ENCODE measurements at places on chromosomes 3 and 15.

- no peak for DNase-seq
Measured at GRCh38 chr3:190044142-190044541, 76.6 kb downstream of the P3H2 start.

GRCh38 chr3:194617143-194617671 lies 16.0 kb downstream of the TMEM44 start:
- no peak for DNase-seq

GRCh38 chr3:174495928-174496327 lies 363.2 kb upstream of the NAALADL2 start:
- no peak for DNase-seq

- no peak for DNase-seq
Measured at GRCh38 chr3:56207922-56208321, 260.3 kb downstream of the ERC2 start.

DNA sequence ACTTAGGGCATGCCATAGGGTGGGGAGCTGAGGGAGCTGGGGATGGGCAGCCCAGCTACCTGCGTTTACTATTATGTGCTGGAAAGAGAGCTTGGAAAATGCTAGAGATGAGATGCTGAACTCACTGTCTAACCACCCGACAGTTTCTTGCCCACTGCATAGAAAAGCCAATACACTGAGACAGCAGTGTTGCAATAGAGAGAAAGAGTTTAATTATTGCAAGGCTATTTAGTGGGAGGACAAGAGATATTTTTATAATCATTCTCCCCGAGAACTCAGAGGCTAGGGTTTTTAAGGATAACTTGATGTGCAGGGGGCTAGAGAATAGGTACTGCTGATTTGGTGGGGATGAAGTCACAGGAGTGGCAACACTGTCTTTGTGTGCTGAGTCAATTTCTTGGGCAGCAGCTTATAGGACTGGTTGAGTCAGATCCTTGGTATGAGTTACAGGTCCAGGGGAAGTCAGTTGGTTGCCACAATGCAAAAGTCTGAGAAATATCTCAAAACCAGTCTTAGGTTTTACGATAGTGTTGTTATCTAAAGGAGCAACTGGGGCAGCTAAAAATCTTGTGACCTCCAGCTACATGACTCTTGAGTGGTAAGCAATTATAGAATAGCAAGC lies 205.9 kb downstream of the GABRG3 start:
- DNase-seq, result no peak

GRCh38 chr3:138099417-138099816 lies 16.0 kb downstream of the DZIP1L start:
- DNase-seq, result no peak

DNA sequence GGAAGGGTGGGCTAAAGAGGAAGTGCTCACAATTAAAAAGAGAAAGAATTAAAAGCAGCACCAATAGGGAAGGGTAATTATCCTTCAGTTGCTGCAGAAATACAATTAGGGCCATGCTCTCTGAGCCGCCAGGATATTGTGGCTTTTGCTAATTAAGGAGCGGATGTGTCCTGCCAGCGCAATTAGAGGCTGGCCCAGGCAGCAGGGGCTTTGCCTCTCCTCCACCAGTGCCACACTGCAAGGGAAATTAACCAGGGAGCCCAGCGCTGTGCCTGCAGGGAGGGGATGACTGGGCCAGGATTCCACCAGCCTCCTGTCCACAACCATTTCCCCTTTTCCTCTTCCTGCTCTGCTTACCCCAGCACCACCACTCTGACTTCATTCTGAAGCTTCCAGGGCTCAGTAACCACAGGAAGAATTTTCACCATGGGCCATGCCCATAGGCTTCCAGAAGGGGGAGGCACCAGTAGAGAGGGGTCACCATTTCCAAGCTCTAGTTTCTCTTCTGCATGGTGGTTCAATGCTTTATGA lies 10.4 kb upstream of the AEN start:
- no peak for DNase-seq

DNA sequence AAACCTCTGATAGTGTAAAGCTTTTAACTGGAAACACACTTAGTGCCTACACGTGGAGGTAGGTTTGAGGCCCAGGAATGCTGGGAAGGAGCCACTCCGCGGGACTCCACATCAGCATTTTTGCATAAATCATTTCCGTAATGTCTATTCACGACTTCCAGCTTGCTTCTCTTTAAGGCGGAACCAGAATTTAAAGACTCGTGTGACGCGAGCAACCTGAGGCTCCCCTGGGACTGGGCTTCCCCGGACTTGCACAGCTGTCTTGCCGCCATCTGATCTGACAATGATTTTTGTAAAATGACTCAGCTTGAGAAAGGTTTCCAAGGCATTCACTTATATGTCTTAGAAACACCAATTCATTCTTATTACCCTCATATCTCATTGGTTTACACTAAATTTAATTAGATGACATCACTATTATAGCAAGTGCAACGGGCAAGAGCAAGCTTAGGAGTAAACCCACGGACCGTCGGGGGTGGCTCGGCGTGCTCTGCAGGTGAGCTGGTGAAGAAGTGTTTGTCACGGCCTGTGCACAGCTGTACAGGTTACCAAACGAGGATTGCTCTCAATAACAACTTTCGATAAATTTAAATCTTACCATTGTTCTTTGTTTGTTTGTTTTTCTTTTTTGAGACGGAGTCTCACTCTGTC lies 95.2 kb downstream of the CHSY1 start:
- DNase-seq, result no peak

- no peak for DNase-seq
Measured at GRCh38 chr3:69932501-69932900, 67.0 kb upstream of the SAMMSON start.

DNA sequence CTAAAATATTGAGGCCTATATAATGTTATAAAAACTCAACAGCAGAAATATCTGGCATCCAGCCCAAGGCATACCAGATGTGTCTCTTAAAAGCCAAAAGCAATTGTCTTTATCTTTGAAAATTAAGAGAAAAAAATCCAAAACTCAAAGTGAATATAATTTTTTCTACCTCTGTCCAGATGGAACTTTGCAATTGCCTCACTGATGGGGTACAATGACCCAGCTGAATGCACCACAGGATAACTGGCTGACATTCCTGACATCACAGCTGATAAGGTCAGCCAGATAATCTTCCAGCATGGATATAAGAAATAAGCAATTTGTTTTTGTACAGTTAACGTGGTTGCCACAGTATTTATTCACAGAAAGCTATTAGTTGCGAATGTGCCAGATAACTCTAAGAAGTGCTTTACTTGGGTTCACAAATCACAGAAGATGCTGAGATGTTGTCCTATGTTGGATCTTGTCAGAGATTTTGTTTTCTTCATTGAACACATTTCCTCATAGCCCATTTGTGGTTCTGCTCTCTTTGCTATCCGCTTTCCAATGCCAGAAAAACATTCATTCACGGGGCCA lies 566.9 kb upstream of the CCDC54 start:
- DNase-seq, result no peak

DNA sequence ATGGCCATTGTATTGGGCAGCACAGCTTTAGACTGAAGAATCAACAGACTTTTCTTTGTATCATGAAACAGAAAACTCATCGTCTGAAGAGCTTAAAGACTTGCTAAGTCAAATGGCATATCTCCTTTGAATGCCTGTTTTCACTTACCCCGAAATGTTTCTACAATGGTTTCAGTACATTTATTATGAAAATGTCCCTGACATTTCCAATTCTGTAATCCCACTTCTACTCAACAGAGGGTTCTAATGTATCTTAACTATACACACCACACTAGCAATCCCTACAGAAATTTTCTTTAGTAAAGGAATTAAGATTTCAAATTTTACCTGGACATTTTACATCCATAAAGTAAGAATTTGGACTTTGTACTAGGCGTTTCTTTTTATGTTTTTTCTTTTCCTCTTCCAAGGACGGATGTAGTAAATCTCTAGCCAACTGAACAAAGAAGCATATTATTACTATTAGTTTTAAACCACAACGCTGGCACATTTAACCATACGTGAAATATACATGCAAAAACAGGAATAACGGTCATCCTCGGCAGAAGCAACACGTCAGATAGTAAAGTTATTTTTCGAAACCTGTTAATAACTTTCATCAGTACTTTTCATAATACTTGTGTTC lies 1.1 kb downstream of the RPS27L start:
- DNase-seq, result no peak

DNA sequence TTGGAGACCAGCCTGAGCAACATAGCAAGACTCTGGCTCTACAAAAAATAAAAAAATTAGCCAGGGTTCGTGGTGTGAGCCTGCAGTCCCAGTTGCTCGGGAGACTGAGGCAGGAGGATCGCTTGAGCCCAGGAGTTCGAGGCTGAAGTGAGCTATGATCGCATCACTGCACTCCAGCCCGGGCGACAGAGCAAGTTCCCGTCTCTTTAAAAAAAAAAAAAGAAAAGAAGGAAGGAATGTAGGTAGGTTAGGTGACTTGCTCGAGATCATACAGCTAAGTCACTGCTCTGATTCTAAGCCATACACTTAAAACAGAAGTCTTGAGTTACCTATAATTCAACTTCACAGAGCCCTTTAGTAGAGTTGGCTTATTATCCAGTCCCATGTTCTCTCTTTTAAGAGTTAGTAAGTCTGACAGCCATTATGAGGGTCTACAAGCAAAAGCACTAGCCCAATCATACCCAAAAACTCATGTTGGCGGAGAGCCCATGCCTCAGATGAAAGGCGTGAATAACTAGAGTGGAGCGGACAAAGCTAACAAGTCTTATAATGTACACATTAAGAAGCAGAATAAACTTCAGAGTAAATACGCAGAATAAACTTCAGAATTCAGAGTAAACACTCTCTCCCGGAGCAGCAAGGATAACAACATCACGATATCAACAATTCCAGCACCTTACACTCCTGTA lies 768 bp downstream of the AAGAB start:
- no peak for DNase-seq

DNA sequence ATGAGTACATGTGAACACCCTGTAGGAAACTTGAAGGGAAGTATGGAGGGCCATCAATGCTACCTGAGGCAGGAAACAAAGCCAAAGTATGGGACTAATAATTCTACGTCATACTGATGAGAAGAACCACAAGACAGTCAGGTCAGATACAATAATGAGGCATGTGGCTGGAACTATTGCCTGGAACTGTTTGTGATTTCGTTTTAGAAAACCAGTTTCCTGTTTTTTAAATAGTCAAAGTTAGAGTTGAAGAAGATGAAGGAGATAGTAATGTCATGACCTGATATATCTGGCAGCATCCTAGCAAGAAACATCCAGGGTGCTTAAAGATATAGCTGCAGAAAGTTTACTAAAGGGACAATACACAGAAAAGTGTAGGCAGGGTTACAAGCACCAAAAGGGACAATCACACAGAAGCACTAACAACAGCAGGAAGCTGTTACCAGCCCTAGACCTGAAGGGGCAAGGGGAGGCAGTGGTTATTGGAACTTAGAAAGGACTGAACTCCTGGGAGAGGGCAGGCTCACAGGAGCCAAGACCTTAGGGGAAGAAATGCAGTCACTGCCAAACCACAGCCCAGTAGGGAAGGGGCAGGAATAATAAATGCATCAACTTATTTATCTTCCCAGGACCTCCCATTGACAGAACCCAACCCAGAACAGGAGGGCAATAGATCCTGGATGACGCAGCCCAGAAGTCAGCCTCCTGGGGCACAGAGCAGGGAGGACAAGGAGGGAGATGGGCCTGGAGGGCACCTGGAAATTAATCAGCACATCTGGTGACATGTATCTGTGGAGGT lies 302.1 kb upstream of the STT3B start:
- DNase-seq, result no peak

DNA sequence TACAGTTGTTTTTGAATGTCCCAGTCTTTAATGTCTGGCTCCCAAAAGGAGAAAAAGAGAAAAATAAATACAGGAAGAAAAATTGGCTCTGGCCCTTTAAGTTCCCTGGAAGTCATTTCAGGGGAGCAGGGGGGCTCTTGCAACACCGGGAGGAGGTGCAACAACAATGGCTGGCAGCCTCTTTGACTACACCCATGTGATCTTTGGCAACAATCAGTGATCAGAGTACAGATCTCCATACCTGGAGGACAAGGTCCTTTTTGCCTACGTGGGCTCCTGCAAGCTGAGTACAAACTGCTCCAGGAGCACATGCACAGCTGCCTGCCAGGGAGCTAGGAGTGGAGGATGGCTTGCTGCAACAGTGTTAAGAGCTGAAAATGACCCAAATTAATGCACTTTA lies 63.9 kb downstream of the GLCE start:
- no peak for DNase-seq

- no peak for DNase-seq
Measured at GRCh38 chr15:33198541-33198940, 4.0 kb upstream of the FMN1 start.

GRCh38 chr3:104831071-104831470 lies 535.6 kb upstream of the ALCAM start:
- no peak for DNase-seq

GRCh38 chr3:24316887-24317383 lies 177.7 kb downstream of the THRB start:
- DNase-seq, result no peak

DNA sequence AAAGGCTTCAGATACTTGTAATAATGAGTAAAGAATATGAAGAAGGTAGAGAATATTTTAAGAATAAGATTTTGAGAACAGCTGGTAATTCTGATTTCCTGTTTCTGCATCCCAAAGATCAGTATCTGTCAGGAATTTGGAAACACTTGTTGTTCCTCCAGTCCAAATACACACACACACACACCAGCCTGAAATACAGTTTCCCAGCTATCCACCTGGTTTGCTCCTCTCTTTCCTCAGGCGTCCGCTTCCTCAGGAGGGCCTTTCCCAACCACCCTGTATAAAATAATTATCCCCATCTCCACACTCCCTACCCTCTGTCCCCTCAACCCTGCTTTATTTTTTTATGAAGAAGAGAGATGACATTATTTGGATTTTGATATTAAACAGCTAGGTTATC lies 2.0 kb upstream of the FSIP1 start:
- DNase-seq, result no peak

DNA sequence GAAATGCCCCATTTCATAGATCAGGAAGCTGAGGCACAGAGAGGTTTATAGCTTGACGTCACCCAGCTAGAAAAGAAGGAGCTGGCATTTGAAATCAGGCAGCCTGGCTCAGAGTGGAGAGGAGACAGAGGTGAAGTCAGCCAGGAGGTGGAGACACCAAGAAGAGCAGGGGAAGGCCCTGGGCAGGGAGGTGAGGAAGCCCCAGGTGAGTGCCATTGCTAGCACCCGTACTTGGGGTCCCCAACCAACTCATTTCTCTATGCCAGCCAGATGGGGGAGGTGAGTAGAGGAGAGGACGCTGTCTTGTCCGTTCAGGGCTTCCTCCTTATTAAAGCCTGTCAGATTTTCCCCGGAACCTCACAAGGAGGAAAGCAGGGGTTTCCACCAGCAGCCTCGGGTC lies 149.6 kb upstream of the TLE3 start:
- no peak for DNase-seq

- no peak for DNase-seq
Measured at GRCh38 chr3:157238457-157238856, 78.5 kb upstream of the CCNL1 start.

DNA sequence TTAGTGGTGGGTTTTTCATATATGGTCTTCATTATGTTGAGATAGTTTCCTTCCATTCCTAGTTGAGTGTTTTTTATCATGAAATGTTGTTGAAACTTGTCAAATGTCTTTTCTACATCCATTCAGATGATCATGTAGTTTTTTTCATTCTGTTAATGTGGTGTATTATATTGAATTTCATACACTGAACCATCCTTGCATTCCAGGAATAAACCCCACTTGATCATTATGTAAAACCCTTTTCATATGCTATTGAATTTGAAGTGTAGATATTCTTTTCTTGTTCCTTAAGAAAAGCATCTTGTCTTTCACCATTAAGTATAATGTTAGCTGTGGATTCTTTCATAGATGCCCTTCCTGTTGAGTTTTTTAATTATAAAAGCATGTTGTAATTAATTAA lies 42.9 kb downstream of the PIAS1 start:
- DNase-seq, result no peak

- no peak for DNase-seq
Measured at GRCh38 chr3:69379661-69380060, 6.2 kb downstream of the FRMD4B start.

GRCh38 chr3:59771768-59772181 lies 722.0 kb upstream of the CFAP20DC start:
- no peak for DNase-seq

Measured in T follicular helper cell (primary cell).